ENCODE measurements at places on chromosomes 3 and 15.

- DNase-seq, result no peak
Measured at GRCh38 chr3:62110443-62111225, 262.7 kb downstream of the FEZF2 start.

DNA sequence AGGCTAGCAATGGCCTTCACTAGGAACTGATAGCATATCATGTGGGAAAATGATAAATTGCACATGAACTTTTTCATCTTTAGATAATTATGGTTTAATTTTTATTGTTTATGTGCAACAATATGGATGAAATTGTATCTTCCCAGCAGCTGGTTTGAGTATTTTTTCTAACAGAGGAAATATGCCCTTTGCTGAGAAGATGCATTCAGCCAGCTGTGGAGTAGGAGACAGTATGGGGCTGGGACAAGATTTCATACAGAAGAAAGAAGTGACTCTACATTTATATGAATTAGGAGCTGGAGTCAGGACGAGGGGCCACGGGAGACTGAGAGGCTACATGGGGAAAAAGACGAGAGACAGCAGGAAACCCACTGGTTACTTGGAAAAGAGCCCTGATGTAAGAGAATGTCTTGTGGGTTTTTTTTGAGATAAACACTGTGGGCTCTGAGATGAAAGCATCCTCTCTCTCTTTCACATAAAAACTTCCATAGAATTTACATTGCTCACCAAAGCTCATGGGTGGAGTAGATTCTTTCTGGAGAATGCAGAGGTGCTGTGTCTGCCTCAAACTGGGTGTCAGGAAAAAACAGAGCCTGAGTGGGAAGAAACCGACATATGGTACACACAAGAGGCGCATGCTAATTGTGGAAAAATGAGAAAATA lies 115.2 kb upstream of the PDZRN3 start:
- DNase-seq, result no peak

GRCh38 chr3:149271669-149272068 lies 50.0 kb upstream of the CP start:
- no peak for DNase-seq

- DNase-seq, result no peak
Measured at GRCh38 chr15:59396679-59397078, 24.0 kb upstream of the MYO1E start.

DNA sequence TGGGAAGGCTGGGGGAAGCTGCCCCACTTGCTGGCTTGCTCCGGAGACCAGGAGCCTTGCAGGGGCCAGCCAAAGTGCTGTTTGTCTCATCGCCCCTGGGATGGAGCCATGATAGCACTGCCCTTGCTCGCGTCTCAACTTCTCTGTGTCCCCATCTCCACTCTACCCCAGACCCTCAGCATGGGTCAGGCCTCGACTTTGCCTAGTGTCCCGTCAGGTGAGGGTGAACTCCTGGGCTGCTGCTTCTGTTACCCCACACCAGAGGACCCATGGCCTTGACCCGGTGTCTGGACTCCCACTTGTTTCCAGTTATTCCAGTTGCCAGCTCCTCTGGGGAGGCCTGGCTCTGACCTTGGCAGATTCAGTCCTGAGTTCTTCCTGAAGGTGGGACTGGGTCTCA lies 36.5 kb upstream of the DUSP7 start:
- DNase-seq, result no peak

GRCh38 chr15:48811325-48811958 lies 573 bp upstream of the CEP152 start:
- DNase-seq, result no peak

GRCh38 chr3:107897471-107898061 lies 193.3 kb downstream of the CD47 start:
- DNase-seq, result no peak

DNA sequence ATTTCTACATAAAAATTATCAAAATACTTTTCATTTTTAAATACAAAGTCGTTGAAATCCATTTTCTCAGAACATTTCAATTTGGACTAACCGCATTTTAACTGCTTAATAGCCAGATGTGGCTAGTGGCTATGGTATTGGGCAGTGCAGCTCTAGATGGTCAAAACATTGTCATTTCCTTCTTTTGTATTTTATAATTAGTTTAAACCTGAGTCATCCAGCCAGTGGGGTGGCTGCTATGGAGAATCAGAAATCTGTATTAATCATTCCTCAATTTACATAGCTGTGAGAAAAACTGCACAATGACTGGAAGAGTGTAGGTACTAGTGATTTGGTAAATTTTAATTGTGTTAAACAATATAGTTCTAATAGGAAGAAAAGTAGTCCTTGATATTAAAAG lies 245.3 kb downstream of the PDZRN3 start:
- DNase-seq, result no peak

- DNase-seq, result no peak
Measured at GRCh38 chr15:48383031-48383430, 51.8 kb downstream of the DUT start.

- DNase-seq, result no peak
Measured at GRCh38 chr3:135246027-135246426, 451.0 kb downstream of the EPHB1 start.
